ENCODE measurements at places on chromosomes 5 and 9.

- DNase-seq: no peak
Measured at GRCh38 chr5:161546470-161547301, at the start of gene GABRB2. Gene GABRB2, minus strand, starts transcription at chr5:161546725. Its CDS starts 82 bp downstream, at chr5:161546643.

GRCh38 chr9:33223696-33224095 is 16.3 kb upstream of the SPINK4 start:
- no peak for DNase-seq

GRCh38 chr9:111179577-111179976 is 141.3 kb upstream of the LPAR1 start:
- DNase-seq: no peak

DNA sequence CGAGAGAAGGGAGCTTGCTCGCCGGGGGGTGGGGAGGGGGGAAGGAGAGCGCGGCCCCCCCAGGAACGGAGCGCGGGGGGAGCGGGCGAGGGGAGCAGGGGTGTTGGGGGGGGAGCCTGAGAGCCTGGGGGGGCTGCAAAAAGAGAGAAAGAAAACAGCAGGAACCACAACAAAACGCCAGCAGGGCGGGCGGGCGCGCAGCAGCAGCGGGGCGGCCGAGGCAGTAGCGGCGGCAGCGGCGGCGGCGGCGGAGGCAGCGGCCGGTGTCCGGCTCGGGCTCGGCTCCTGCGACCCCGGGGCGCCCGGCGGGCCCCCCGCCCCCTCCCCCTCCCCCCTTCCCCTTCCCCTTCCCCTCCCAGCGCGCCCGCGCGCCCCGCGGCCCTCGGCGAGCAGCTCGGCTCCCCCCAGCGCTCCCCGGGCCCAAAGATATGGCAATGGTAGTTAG is 1.6 kb downstream of the NR2F1 start:
- no peak for DNase-seq

GRCh38 chr5:169958278-169958677 is 22.0 kb downstream of the INSYN2B start:
- no peak for DNase-seq

DNA sequence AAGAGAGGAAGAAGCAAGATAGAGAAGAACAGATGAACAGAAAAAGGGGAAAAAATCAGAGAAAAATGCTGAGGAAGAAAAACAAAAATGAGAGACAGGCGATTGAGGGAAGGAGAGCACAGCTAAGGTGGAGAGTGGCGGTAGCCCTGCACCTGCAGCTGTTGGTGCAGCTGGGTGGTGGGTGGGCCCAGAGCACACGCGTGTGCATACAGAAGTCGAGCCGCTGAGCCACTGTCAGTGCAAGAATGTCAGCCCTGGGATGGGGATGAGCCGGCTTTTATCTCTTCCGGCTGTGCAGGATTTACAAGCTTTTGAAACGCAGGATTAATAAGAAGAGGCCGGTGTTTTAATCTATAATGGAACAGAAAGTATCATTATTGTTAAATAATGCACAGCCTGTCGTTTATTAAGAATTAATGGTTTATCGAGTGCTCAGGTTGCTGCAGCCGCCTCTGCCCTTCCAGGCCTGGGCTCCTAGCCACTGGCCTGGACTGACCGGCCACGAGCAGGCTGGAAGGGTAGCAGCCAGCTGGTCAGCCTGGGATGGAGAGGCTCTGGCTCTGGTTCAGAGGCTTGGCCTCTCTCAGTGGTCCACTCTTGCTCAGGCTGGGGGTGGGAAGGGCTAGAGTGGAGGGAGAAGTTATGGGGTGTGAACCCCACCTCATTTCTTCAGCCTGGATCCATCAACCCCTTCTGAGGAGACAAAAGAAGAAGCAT is 68.7 kb downstream of the PCDH1 start:
- no peak for DNase-seq

DNA sequence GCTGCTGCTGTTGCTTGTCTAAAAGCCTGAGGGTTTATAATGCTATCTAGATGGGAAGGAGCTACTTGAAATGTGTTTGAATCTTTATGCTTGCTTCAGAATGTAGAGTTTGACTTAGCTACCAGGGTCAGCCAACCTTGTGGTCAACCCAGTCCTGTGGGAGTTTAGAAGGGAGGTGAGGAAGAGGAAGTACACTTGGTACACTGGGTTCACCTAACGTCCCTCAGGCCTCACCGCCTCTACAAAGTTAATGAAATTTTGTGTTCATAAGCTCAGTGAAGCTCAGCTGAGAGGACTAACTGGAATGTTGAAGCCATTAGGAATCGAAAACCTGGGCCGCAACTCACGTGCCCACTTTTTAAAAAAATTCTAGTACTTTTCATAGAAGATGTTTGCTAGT is 10.7 kb downstream of the IQGAP2 start:
- no peak for DNase-seq

GRCh38 chr5:145295236-145295835 is 539.8 kb downstream of the PRELID2 start:
- DNase-seq: no peak

DNA sequence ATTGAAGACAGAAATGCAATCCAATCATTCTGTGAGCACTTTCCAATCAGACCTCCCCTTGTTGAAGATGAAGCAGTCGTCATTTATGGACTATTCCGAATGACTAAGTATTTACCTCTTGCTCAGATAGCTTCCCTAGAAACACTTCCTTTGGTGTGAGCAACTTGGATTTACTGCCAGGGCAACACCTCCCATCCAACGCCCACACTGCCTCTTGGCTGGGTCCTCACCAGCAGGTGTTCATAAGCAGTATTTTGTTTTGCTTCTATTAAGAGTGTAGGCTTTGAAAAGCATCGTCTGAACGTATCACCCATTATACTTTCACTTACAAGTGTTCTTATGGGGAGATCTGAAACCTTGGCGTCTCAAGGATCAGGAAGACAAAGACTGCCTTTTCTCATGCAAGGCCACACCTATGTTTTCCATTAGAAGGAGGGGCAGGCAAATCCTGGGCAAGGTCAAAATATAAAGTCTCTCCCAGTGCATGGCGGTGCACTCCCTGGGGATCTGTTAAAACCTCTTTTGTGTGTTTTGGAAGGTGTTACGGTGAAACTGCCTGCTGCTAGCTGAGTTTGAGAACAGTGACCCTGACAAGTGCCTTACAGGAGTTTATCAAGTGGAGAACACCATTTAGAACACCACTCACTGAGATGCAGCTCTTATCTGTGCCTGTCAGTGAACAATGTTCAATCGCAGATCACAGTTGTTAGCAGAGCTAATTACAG is 10.6 kb upstream of the MARCHF3 start:
- DNase-seq: no peak

- DNase-seq: peak; percentile 10
Measured at GRCh38 chr9:90870621-90871326, 69.2 kb downstream of the SYK start.

- no peak for DNase-seq
Measured at GRCh38 chr9:93517331-93517730, 59.1 kb upstream of the PHF2 start.

DNA sequence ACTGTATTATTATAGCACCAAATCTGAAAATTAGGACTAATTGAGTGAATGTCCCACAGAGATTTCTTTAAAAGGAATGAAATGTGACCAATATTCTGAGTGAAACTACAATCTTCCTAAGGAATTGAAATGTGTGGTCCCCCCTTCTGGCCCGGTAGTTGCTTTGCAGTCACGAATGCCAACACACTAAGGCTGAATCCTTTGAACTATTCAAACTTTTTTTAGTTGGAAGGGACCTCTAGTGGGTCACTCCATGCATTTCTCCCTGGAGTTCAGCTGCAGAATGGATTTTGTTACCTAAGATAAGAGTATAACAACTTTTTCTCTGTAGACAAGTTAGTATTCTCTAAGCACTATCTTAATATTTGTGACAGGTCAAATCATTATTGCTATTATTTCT is 2.8 kb downstream of the CDH6 start:
- no peak for DNase-seq

GRCh38 chr9:76620581-76620980 is 143.7 kb upstream of the PCA3 start:
- DNase-seq: no peak

- no peak for DNase-seq
Measured at GRCh38 chr9:16411311-16411710, 459.2 kb downstream of the BNC2 start.

- no peak for DNase-seq
Measured at GRCh38 chr5:41281215-41281810, 68.0 kb upstream of the C6 start.

DNA sequence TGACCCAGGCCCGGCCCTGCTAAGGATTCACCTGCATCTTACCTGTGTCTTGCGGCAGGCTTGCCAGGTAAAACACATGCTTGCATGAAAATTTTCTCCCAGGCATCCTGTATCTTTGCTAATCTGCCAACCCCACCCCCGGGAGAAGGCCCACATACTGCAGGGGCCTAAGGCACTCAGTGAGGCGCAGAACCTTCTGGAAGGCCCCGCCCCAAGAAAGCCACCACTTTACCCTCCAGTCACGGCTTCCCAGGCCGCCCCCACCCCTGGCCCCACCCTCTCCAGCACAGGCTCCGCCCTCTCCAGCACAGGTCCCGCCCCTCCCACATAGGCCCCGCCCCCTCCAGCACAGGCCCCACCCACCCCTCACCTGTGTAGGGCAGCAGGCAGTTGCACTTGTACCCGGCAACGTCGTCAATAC is 29.8 kb upstream of the SEC16A start:
- no peak for DNase-seq

GRCh38 chr5:6188344-6188743 is 190.0 kb downstream of the MED10 start:
- DNase-seq: no peak

DNA sequence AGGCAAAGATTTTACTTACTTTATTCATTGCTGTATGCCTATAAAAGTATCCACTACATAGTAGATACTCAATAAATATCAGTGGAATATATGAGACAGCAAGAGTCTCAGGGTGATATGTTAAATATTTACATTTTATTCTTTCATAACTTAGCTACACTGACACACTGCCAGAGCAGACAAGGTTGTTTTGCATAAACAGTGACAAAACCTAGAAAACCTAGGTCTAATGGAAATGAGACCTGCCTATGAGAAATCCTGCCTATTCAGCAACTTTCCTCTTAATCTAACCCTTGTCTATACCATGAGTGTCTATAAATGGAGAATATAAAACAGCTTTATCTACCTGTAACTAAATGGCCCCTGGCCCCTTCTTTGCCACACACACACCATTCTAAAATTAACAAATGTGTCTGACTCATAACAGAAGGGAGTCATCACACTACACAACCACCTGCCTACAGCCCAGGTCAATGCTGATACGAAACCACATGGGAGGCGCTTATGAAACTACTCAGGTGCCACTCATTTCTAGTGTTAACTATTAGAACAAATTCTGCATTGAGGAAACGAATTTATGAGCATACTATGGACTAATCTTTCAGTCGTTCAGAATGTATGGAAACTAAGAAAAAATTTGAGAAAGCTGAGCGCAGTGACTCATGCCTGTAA is 60.3 kb downstream of the UBAP2 start:
- no peak for DNase-seq

DNA sequence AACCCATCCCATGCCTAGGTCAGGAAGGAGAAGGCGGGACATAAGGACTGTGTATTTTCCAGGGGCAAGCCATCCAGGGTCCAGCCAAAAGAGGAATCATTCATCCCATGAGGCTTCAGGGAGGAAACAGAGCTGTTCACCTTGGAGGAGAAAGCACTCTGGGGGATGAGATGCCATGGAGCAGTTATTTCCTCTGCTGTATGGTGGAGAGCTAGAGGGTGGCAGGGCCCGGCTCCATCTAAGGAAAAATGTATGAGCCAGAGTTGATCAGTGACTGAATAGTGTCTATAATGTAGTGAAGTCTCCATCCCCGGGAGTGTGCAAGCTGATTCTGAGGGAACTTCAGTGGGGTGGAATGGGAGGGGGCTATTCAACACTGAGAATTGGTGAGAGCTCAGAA is 8.0 kb downstream of the ENHO start:
- DNase-seq: no peak

GRCh38 chr5:40594811-40595210 is 84.9 kb upstream of the PTGER4 start:
- DNase-seq: no peak

- no peak for DNase-seq
Measured at GRCh38 chr9:7165331-7165975, 407.7 kb downstream of the KDM4C start.

DNA sequence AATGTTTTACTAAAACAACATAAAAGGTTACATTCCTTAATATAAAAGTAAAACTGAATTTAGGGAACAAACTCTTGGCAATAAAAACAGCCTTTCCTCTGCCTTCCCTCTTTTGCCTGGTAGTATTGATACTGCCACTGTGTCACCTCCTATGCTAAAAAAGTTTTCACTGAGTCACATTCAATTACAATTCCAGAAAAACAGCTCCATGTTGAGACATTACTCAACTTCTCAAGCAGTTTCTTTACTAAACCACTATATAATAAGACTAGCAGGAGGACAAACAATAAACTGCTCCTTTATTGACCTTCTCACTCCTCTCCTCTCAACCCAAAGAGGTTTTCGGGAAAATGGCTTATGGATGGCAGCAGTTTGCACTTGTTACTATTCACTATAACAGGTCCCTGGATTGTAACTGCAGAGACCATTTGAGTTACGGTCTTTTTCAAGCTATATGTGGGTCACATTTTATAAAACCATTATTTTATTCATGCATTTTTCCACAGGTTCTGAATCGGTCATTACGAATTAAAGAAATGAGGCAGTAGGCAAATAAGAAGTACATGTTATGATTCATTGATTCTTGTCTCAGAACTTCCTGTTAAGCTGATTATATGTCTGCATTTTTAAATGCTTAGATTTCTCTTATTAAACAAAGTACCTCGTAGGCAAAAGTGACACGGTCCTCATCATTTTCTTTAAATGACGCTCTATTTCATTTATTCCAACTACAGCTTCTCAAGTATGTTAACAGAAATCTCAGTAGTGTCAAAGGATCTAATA is 2.1 kb downstream of the ZDHHC21 start:
- no peak for DNase-seq

DNA sequence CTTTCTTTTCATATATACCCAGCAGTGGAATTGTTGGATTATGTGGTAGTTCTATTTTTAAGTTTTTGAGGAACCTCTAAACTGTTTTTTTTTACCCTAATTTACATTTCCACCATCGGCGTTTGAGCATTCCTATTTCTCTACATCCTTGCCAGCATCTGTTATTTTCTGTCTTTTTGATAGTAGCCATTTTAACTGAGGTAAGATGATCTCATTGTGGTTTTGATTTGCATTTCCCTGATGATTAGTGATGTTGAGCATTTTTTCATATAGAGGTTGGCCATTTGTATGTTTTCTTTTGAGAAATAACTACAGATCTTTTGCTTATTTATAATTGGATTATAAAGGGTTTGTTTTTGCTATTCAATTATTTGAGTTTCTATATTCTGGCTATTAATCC is 71.7 kb upstream of the TNC start:
- DNase-seq: no peak

DNA sequence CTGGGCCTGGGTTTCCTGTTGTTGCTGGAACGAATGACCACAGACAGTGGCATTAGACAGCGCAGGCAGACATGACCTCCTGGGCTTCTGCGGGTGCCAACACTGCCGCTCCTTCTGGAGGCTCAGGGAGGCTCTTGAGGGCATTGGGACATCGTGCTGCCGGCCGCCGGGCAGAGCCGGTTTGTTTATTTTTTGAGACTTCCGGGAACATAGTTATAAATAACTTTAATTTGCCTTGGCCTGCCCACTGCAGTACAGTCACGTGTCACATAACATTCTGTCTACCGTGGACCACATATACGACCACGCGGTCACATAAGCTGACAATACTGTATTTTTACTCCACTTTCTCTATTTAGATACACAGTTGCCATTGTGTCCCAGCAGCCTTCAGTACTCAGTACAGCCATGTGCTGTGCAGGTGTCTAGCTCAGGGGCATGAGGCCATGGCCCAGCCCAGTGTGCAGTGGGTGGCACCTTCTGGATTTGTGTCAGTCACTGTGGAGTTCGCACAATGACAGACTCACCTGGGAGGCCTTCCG is 8.2 kb upstream of the TOR4A start:
- no peak for DNase-seq

GRCh38 chr9:87749335-87750035 is 23.6 kb downstream of the CTSL start:
- no peak for DNase-seq
